Astrocyte of the hippocampus (primary cell): ENCODE measurements at places on chromosomes 6 and 20.

DNA sequence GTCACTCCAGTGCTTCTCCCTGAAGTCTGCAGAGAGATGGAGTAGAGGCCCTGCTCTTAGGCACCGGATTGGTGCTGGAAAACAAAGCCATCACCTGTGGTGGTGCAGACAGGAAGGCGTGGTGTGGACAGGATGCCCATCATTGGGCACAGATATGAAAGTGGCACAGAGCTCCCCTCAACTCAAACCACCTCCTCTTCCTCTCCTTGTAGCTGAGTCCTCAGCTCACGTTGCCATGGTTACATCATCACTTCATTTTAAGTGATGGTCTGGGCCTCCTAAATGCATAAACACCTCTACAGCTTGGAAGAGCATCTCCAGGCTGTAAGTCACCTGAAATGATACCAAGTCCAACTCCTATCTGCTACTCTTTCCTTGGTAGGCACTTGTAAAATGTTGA lies 8.0 kb upstream of the RTF2 start:
- no peak for DNase-seq

- DNase-seq: peak; percentile 16
Observed at GRCh38 chr6:128822271-128822670, 60.7 kb upstream of the LAMA2 start.

DNA sequence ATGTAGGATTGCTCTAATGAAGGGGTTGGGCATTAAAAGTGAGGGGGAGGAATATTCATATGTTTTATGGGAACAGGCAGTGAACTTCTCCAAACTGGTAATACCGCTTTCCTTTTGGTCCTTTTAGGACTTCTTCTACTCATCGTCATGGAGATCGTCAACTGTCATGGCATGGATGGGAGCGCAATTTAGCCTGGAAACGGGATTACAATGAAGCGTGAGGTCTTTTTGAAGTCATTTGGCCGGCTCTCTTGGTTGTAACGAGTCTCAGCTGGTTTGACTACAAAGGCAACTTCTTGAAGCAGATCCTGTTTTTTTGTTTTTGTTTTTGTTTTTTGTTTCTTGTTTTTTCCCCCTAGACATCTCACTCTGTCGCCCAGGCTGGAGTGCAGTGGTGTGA lies 1.4 kb upstream of the HLA-E start:
- DNase-seq: no peak

GRCh38 chr6:37785002-37785662 lies 34.4 kb upstream of the ZFAND3 start:
- DNase-seq: no peak

DNA sequence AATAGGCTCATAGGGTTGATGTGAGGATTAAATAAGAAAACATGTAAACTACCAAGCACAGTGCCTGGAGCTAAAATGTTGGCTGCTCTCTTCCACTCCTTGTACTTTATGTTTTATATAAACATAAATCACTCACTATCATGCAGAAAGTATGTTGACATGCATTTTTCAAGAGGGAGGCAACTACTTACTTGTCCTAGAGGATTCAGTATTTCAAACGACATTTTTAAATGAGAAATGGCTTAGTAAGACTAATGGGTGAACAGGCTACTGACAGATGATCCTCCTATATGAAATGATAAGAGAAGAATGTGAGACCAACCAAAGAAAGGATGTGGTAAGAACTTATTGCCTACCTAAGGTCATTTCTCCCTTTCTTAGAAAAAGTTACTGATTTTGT lies 21.0 kb downstream of the LATS1 start:
- no peak for DNase-seq

GRCh38 chr6:44828780-44829179 lies 441.3 kb downstream of the CDC5L start:
- no peak for DNase-seq

- DNase-seq: peak; percentile 54
Observed at GRCh38 chr20:37837924-37838323, 65.0 kb upstream of the VSTM2L start.

DNA sequence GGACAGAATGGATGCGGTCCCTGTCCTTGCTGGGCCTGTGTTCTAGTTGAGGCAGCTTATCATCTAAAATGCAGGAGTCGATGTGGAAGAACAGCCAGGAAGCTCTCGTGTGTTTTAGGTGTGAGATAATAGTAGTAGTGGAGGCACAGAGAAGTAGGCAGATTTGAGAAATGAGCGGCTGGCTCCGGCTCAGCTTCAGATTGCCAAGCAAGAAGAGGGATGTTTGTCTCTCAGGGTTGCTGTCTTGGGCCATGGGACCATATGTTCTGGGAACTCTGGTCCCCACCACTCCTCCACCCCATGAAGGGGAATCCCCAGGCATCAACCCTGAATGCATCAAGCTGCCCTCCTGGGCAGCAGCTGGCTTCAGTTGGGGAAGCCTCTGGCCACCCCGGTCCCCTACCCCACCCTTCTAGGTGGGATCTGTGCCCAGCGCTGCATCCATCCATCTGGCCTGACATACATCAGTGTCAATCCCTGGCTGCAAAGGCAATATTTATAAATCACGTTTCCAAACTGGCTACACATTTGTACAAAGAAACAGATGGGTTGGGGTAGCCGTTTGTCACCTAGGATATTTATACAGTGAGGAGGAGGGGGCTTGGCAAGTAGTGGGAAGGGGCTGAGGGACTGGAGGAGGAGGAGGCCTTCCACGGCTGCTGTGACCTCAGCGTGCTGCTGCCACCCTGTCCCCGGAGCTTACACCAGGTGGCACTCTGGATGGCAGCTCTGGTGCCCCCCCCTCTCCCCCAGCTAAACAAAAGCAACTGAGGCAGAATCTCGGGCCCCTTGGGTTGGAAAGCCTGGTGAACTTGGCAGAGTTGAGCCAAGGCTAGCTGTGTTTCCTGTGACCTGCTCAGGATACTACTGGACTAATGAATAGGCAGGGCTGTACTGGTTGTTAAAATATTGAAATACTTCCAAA lies 64.4 kb downstream of the CD40 start:
- DNase-seq: no peak

- DNase-seq: no peak
Observed at GRCh38 chr6:88919032-88919431, 44.4 kb downstream of the RNGTT start.

DNA sequence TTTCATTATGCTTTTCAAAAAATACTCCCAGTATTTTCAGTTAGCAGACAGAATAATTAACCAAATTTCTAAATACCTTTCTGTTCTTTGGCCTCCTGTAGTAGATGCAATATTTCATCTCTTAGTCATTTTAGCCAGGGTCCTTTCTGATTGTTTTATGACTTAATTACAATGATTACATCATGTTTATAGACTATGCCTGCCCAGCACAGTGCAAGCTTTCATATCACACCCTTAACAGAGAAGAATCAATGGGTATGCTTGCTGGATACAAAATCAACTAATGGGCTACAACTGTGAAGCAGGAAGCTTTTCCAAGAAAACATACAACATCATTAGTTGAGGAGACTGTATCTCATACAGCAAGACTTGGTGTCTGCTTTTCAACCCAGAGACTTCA lies 119.8 kb upstream of the NRSN1 start:
- DNase-seq: no peak

DNA sequence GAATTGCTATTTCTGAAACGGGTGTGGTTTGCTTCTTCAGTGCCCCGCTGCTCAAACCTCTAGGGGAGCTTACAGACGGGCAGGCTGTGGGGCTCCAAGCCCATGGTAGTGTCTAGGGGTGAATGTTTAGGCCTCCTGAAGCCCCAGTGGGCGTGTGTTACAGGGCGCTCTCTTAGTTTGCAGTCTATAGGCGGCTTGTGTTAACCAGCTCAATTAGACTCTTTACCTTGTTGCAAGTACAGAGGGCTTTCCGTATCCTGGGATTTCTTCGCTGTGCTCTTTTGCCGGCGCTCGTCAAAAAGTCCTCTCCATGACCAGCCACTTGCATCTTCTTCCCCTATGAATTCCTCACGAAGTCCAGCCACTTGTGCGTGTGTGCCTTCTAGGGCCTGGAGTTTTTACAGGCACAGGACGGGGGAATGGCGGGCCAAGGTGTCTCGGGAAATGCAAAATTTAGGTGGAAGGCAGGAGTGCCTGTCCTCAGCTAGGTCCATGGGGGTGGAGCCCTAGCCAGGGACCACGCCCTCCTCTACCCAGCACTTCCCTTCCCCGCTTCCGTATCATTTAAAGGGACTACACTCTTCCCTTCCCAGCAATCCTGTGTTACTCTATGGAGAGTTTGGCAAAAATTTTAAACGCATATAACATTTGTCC lies 94.5 kb downstream of the HTR1B start:
- DNase-seq: no peak

DNA sequence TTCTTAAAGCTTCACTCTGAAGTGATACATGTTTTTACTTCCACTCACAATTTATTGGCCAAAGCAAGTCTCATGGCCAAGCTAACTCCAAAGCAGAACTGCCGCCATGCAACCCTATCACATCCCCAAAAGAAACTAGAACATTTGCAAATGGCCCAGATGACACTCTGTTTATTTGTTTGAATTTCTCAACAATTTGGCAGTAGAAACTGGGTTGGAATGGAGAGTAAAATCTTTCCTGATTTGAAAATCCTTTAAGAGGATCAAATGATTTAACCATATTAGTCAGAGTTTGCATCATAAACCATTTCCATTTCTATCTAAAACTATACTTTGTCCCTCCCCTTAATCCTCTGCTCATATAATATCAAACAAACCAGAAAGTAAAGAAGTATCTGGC lies 39.1 kb upstream of the E2F3 start:
- DNase-seq: no peak

GRCh38 chr20:54633374-54634355 lies 158.3 kb downstream of the DOK5 start:
- DNase-seq: peak; percentile 4

DNA sequence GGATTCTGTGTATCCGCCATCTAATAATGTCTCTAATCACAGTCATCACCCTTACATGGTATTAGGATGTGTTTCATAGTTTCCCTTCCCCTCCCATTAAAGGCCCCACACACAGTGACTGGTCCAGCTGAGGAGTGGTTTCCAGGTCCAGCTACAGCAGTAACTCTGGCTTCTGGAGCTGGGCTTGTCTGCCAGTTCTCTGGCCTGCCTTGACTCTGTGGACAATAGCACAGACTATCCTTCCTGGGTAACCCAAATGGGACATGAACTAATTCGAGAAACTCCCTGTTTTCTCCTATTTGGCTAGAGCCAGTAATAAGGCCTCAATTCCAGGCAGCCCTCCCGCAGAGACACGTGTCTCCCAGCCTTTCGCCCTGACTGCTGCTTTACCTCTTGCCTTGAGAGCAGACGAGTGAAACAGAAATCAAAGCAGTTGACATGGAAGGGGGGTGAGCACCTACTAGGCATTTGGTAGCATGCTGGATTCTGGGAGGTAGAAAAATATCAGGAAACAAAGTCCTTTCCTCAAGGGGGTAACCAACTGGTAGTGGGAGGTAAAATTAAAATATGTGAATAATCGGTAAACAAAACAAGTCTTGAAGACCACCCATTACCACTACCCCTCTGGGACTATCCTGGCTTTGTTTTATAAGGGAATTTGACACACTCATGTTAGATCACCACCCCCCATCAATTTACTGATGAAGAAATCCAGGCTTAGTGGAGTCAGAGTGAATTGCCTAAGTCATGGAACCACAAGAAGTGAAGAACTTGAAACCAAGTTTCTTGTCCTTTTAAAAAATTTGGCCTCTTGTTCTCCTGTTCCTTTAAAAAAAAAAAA lies 1.2 kb downstream of the TRAF3IP2 start:
- peak; percentile 79 for DNase-seq

- no peak for DNase-seq
Observed at GRCh38 chr6:130671577-130671976, 155.6 kb upstream of the SMLR1 start.

- peak; percentile 62 for DNase-seq
Observed at GRCh38 chr6:4059115-4059777, 19.7 kb downstream of the FAM217A start.

DNA sequence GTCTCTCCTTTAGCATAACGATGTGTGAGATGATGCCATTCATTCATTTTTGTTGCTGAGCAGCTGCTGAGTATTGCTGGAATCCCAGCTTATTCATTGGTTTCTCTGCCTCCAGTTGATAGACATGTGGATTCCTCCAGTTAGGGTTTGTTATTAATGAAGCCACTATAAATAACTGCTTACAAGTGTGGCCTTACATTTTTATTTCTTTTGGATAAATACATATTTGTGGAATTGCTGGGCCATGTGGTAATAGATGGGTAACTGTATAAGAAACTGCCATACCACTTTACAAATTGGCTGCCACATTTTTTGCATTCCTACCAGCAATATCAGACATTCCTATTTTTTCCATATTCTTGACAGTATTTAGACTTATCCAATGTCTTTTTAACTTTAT lies 2.6 kb upstream of the HLA-B start:
- no peak for DNase-seq

- peak; percentile 58 for DNase-seq
Observed at GRCh38 chr20:1368448-1369199, 24.2 kb downstream of the FKBP1A start.

- peak; percentile 27 for DNase-seq
Observed at GRCh38 chr6:28553986-28554881, 28.6 kb downstream of the GPX5 start.

- peak; percentile 77 for DNase-seq
Observed at GRCh38 chr6:7107578-7108195, at the start of gene RREB1. TSS of gene RREB1 (plus strand) at chr6:7107961. CDS start at chr6:7181912, 73,951 bp downstream.

- no peak for DNase-seq
Observed at GRCh38 chr20:51926670-51927305, 124.5 kb upstream of the SALL4 start.

DNA sequence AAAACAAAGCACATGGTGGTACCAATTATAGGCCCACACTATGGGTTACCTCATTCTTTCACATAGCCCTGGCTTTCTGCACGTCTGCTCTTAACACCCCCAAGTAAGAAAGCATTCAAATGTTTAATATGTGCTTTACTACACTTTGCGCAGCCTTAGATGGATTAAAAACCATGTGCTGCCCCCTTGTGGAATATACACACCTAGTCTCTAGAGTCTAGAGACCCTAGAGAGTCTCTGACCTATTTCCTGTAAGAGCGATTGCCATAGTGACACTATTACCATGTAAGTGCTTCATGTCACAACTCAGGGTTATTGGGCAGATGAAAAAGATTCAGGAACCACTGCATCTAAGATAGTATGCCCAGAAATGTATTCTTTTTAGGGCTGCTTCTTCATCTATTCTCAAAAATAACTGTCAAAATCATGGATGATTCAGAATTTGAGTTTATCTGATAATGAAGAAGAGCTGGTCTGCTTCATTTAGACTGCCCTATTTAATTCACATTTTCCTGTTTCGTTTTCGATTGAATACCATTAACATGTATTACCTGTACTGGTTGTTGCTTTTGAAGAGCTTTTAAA lies 186.3 kb downstream of the ADGB start:
- DNase-seq: peak; percentile 31

DNA sequence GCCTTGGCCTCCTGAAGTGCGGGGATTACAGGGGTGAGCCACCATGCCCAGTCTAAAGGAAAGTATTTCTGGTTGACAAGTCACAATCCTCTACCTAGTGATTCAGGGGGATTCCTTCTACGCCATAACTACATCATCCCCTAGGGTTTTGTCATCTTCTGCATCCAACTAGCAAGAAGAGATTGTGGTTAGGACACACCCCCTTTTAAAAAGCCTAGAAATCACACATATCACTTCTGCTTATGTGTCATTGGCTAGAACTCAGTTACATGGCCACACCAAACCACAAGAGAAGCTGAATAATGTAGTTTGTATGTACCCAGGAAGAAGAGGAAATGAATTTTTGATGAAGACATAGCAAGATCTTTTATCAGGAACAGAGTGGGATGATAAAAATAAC lies 14.7 kb upstream of the CHD6 start:
- no peak for DNase-seq
